ENCODE measurements at places on chromosomes 12 and 14.
A peak's percentile ranks its signal among the peaks of the same experiment; 100 is the strongest.

DNA sequence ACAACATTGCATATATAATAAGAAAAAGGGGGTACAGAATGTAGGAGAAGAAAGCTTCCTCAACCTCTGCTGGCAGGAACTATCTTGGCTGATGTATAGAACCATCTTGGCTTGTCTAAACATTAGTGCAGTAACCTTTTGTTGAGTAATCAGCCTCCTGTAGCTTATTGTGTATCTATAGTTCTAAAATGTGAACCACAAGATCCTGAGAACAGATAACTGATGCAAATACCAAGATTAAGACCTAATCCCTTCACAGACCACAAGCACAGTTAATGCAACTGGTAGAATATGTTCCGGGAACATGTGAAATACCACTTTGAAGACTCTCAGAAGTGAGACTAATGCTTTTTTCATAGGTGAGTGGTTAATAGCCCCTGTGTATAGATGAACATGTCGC is 50.7 kb upstream of the KCNC2 start:
- DNase-seq = no peak

DNA sequence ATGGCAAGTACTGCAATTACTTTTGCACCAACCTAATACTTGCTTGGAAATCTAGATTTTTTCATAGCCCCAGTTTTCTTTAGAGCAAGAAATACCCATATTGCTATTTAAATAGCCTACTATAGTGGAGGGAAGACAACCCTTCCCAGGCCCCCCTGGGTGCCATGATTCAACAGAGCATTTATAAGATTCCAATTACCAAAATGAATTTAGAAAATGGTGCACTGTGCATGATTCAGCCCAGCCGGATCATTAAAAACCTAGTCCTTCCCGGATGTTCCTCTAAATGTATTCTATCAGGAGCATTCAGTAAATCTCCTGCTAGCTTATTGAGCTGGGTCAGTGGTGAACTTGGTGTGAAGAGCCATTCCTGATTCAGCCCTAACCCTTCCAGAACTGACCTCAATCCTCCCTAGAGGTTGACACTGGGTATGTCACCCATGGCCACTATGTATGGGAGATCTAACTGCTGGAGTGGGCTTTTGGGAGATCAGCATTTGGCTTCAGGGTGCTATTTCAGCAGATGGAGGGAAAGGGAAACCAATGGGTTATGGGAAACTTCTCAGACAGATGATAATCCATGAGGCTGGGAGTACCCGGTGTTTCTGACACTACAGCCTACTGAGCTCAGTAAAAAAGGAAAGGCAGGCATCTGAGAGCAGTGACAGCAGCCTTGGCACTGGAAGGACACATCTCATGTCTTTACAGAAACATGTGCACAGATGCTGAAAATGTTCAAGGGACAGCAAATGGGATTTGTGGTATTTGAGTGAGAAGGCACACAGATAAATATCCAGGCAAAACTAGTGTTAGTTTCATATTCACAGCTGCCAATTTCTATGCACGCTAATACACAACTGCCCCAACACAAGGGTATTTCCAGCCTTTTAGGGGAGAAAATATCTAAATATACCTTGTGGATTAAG is 258.9 kb downstream of the DPF3 start:
- no peak for DNase-seq

DNA sequence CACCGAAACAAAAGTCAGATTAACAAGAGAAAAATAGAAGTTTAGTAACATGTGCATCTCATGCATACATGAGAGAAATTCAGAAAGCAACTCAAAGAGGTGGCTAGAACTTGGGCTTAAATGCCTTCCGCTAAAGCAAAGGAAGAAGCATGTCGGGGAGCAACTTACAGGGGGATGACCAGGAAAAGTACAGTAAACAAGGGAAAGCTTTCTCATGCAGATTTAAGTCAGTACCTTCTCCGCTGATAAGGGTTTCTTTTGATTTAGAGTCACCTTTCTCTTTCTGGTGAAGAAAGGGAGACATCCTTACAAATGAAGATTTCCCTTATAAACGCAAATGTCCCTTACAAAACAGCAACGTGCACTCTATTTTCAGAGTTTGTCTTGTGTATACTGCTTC is 6.0 kb upstream of the RNASE6 start:
- no peak for DNase-seq

- DNase-seq = no peak
Observed at GRCh38 chr12:14129611-14130195, 148.3 kb upstream of the GRIN2B start.

DNA sequence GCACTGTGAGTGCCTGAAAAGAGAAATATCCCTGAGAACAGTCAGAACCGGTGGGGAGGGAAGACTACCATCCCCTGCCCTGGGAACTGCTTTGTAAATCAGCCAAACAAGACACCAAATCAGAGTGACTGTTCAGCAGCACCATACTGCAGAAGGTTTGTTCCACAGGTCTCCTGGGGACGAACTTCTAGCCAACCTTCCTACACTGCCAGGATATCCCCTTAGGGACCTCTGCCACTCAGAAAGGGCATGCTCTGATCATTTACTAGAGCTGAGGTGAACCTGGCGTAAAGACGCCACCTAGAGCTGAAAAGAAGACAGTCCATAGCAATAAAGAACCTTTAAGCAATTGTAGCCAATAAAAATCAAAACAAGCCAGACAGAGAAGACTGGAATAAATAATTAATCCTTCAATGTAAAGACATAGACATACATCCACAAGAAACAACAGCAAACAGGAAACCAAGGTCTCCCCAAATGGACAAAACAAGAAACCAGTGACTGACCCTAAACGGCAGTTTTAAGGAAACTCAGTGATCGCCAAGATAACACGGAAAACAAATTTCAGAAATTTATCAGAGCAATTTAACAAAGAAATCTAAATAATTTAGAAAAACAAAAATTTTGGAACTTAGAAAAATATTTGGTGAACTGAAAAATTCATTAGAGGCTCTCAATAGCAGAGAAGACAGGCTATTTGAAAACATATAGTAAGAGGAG is 228.1 kb upstream of the AMIGO2 start:
- peak; percentile 31 for DNase-seq

DNA sequence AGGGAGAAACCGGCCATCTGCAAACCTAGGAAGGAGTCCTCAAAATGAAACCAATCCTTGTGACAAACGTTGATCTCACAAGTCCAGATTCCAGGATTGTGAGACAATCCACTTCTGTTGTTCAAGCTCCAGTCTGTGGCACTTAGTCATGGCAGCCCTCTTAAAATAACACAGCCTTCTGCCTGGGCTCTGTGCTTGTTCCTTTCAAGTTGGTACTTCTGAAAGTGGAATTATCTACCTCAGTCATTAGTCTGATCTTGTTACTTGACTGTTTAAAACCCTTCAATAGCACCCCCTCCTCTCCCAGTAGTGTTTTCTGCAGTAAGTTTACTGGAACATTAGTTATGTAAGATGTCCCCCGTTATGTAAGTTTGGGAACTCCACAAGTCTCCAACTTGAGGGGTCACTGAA is 111.0 kb upstream of the HIF1A start:
- DNase-seq = no peak

GRCh38 chr14:75821831-75822521 is 159.8 kb downstream of the TGFB3 start:
- DNase-seq = no peak

DNA sequence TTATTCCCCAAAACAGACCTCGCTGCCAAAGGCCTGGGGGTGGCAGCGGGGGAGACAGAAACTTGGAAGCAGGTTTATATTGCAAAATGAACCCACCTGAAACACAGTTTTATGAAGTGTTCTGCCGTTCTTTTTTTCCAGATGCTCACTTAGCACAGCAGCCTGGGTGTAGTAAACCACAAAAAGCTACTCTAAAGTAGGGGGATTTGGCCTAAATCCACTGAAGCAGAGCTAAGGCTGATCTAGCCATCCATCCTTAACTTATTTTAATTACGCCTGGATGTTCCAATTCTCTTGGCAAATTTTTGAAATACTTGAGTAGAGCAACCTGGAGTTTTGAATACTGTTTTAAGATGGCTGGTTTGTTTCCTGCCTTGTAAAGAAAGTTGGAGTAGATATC is 121.2 kb downstream of the GPR135 start:
- no peak for DNase-seq

DNA sequence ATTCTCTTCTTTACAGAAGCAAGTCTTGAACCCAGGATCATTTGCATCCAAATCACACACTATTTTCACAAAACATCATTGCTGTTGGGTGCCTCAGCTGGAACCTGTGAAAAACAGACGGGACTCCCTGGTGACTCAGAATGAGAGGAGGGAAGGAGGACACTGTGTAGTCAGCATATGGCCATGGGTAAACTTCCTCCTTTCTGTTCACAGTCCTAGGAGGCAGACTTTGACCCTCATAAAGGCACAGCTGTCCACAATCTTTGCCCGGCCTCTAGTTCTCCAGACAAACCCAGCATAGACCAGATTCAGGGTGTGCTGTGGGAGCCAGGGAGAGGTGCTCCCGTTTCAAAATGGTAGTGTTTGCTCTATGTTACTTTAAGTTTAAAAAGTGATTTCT is 62.0 kb downstream of the DYRK2 start:
- no peak for DNase-seq

GRCh38 chr14:52241087-52241793 is 26.3 kb upstream of the PTGDR start:
- DNase-seq = no peak

- no peak for DNase-seq
Observed at GRCh38 chr14:67717048-67717447, 15.4 kb downstream of the RDH12 start.

DNA sequence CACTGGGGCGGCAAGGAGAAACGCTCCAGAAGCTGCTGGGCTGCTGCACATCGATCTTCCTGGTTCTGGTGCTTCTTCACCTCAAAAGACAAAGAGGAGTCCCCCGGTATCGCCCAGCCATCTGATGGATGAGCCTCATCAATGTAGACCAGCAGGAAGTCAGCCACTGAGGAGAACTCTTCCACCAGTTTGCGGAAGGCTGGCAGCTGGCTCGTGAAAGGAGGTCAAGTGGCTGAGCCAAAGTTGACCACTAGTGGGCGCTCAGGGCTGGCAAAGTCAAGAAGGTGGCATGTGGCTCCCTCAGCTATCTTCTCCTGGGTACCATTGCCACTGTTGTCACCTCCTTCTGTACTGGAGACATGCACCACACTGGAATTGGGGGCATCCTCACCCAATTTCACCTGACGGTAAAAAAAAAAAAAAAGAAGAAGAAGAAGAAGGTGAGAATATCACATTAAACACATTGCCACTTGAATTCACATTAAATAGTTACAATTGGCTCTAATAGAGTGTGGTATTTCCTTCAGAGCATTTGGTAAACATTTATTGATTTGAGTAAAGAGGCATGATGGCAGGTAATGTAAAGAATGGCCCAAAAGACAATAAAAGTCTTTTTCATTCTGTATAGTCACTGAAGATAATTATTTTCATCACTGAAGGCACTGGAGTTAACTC is 8.3 kb downstream of the DIO2 start:
- no peak for DNase-seq

DNA sequence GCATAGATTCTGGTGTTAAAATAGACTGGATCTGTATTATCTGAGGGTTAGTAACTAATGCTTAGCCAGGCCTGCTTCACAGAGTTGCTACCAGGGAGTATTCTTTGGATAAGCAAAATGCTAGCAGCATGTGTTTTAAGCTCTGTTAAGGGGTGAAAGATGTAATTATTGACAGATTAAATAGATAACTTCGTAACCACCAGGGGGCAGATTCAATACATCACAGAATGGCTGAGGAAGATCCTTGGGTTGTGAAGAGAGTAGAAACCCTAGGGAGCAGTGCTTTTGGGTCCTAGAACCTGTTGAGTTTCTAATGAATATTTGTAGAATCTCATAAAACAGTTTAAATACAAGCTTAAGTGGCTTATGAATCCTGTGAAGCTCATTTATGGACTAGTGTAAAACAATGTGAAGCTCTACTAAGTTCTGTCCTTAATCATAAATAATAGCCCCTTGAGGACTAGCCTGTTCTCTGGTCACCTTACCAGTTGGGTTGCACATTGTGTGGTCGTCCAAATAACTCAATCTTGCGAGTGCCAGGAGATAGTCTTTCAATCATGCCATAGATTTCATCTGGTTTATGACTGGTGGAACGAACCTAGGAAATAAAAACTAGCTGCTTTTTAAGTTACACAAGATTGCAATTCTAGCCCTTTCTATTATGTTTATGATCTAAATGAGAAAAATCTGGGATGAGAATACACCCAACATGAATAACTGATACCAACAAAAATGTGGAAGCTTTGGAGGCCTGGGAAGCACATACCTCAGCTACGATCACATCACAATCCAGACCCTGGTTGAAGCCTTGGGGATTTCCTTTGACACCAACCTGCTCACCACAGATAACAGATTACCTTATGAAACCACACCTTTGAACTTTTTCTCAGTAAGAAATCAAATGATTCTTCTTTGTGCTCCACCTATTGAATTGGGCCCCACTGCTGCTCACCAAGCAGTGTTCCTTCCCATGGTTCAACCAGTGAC is 12.3 kb downstream of the METTL3 start:
- DNase-seq = peak; percentile 65

DNA sequence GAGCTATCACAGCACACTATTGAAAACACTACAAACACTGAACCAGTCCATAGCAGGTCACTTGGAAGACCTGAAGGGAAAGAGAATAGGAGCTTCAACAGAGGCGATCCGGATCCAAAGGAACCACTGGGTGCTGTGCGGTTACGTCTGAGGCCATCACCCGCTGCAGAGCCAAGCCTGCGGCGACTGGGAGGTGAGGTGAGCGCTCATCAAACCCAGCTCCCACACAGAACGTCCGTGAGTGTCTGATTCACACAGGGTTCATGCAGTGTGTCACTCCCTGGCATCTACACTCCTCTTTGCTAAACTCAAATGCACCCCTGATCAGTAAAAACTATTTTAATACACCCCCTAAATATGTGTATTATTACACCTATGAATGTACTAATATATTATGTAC is 64.1 kb downstream of the TMEM132D start:
- DNase-seq = no peak

- peak; percentile 36 for DNase-seq
Observed at GRCh38 chr12:120041386-120042231, 52.6 kb downstream of the BICDL1 start.

DNA sequence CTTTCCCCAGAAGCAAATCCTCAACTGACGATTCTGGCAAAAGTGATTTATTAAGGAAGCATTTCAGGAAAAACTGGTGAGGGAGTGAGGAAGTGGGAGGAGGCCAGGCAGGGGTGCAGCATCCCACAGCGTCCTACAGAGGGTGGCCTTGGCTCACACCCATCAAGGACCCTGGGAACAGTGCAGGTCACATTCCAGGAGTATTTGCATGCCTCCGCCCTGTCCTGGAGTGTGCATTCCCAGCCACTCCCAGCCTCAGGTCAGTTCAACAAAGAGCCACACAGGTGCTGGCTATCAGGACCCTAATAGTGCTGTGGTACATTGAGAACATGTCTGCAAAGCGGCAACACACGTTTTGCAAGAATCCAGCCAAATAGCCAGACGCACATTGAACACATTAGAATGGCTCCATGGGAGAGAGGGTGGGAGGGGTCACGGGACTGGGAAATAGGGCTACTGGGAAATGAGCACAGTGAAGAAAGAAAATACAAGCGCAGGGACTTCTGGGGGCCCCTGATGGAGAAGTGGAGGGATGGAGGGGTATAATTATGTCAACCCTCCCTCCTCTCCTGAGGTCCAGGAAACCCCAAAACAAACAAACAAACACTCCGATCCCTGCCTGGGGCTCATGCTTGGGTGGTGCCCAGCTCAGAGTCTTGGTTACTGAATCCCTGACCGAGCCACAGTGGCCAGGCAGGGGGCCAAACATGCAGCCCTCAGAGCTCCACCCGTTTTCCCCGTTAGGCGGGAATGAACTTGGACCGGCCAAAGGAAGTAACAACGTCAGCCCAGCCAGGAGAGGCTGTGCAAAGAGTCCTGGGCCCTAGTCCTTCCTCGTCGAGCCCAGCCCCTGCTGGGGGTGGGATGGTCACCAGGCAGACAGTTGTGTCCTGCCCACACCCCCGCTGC is 36.5 kb downstream of the CMKLR1 start:
- DNase-seq = no peak

GRCh38 chr12:91384366-91384765 is 201.7 kb upstream of the DCN start:
- DNase-seq = no peak

Measured in stimulated activated naive CD4-positive, alpha-beta T cell (primary cell).